ENCODE measurements at places on chromosomes 1 and 21. TPM values are rescaled to one million over a fixed set of nuclear protein-coding genes. Genes with fewer than 3 reads are reported as not detected.
A peak's percentile ranks its signal among the peaks of the same experiment; 100 is the strongest.

TRIM58 gene
- total RNA-seq, result 0.09 TPM

TNFSF4 gene
- 2.1 TPM for total RNA-seq

DDI2 gene
- 23.3 TPM for total RNA-seq

- no peak for DNase-seq
Measured at GRCh38 chr1:231417513-231417912, 4.6 kb downstream of the EGLN1 start.

DNA sequence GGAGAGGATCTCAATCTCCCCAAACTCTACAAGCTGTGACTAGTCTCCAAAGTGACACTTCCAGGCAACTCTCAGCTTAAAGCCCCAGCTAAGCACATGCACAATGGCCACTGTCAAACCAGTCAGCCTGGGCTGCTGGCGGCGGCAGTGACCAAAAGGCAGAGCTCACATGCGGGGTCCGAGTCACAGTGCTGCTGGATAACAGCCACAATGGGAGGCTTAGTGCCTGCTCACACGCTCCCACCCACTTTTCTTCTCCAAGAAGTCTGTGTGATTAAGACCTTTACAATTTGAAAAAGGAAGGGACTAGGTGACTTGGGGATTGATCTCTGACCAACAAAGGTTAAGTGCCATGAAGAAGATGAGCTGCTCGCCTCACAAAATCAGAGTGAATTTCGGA is 16.8 kb downstream of the RIPK4 start:
- DNase-seq, result peak; percentile 91

DNA sequence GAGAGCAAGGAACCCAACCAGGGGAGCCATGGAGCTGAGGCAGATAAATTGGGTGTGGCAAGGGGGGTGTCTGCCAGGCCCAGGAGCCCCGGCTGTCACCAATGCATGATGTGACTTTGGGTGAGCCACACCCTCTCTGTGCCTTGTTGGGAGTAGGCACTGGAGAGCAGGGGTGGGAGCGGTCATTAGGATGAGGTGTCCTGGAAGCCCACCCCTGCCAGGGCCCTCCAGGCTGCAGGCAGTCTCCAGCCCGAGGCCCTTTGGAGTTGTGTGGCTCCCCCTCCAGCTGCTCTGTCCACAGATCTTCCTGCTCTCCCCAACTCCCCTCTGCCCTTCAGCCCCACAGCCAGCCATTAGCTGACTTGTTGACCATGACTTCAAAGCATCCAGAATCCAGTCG is 11.4 kb downstream of the MX2 start:
- no peak for DNase-seq

GRCh38 chr1:162011337-162012012 is 12.2 kb downstream of the OLFML2B start:
- DNase-seq, result no peak

PLPPR4 gene
- total RNA-seq, result 0.46 TPM

DNA sequence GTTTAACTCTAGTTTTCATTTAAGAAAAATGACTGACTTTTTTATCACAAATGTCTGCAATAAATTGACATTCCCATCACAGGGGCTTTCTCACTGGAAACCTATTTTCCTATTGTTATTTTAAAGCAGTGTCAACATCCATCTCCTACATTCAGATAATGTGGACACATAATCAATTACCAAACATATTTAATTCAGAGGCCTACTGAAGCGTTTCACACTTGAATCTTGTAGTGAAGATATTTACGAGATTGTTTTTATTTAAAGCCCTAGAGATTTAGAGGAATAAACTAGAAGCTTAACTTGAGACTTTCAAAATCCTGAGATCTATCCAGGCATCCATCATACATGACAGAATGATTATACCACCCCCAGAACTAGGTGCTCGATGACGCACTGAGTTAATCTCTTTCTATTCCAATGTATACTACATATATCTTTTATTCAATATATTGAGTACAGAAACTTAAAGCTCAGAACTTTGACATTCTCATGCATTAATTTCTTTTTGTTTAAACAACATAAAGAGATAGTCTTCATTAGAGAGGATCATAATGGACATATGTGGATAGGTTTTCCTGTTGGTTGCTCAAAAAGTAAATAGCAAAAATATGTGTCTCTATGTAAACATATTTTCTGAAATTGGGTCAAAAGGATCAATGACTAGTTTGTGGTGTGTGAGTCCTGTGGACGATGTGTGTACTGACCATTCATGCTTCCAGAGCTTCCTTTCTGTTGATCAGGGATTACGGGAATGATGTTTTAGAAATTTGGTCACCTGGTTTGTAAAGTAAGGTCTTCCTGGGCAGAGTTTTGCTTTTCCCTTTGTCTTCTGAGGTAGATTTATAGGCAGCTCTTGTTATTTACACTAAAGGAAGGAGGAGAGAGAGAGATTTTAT is 171.5 kb upstream of the HMCN1 start:
- DNase-seq, result no peak

DNA sequence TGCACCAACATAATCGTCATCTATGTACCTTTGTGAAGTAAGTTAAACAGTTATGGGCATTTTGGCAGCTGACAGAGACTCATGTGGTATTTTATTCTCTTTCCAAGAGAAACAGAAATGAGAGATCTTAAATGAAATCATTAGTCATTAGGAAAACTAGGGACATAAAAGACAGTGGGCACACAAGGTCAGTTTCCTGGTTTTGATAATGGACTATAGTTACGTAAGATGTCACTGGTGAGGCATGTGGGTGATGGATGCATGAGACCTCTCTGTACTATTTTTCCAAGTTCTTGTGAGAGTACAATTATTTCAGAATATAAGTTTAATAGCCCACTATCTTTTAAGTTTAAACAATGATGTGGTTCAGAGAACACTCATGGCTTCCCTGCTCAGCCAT is 216.9 kb downstream of the APP start:
- DNase-seq, result no peak

DNASE2B gene
- total RNA-seq, result not detected

DNA sequence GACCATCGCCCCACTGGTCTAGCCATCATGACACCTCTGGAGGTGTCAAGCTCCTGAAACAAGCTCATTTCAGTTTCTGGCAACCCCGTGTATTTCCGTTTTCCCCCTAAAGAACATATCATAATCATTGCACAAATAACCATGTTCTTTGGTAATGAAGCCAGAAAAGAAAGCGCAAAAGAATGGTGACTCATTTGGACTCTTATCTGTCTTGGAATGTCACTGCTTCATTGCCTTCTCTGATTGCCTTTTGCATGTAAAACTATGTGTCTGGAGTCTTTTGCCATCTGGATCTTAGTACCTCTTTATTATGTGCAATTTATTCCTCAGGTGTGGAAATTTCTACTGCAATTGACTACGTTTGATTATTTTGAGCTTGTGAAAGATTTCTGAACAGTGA is 110.5 kb downstream of the COLGALT2 start:
- no peak for DNase-seq

DNA sequence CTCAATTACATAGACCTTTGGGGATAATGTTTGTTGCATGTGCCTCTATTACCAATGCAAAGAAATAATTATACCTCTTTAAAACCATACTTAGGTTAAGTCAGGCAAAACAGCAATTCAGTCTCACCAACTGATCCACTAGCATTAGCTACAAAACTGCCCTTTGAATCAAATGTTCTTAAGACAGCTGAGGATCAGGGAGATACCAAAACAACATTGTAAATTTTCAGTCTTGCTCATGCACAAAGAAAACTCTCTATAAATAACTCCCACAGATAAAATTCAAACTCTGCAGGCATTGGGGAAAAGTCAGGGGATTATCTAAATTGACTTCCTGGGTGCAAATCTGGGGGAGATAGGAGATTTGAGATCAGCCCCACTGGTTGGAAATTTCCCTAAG is 100.9 kb upstream of the DPT start:
- DNase-seq, result no peak

GRCh38 chr1:167273027-167273800 is 52.5 kb downstream of the POU2F1 start:
- no peak for DNase-seq

MYBPH gene
- not detected for total RNA-seq

DNA sequence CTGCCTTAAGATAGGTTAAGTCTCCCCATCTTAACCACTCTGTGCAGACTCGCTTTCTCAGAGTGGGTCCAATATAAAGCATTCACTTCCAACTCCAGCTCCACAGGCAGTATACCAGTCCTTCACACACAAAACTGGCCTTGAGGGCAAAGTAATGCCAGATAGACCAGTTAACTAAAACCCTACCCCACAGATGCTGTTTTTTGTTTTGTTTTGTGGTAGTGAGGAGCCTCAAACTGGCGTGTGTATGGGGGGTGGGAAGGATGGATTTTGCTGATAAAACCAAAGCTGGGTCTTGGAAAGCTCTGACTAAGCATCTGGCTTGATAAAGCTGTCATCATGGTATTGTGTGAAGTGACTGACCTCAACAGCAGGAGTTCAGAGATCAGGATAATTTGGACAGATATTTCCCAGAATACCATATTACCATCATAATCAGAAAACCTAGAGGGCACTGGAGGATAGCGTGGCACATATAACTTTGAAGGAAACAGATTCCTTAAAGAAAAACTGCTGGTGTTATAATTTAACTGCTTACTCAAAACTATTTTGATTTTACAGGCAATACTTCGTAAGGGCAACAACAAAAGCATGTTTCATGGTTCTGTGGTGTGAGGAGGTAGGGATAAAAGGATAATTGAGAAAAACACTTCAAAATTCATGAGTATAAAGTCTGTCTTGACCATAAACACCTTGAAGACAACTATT is 29.6 kb upstream of the CPLANE2 start:
- DNase-seq, result no peak

Measured in neural progenitor cell (in vitro differentiated cells).